CD4-positive, alpha-beta T cell treated with Interleukin-10 for 1 hour (primary cell): ENCODE measurements at places on chromosomes 3 and 15.

- no peak for DNase-seq
Observed at GRCh38 chr15:49282366-49282765, 112.3 kb downstream of the GALK2 start.

DNA sequence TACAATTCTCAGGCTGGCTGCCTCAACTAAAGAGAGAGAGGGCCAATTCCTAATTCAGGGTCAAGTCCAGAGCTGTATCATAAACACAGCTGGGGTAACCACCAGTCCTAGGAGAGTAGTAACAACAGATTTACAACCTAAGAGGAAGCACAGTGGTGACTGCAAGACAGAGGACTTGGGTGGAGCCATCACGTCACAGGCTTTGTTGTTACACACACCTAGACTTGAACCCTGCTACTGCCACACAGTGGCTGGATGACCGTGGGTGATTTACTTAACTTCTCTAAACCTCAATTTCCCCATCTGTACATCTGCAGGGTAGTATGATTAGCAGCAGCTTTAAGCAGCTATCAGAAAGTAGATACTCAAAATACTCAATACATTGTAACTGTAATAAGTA lies 78.6 kb downstream of the MYLK start:
- no peak for DNase-seq

DNA sequence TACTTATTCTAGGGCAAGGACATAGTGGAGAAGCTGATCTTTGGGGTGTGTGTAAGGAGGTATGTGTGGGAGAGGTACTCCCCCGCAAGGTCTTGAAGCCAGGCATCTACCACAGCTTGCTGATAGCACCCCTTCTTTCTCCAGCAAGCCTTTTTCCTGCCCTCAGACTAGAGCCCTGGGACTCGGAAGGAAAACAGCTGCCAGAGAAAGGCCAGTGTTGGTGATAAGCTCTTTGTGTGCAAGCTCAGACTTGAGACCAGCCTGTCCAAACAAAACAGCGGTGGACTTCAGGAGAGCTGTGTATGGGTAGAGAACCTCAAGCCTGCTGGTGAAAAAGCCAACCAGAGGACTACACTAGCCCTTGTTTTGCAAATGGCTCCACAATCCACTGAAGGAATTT lies 1028.6 kb downstream of the MCTP2 start:
- no peak for DNase-seq

- peak; percentile 89 for DNase-seq
Observed at GRCh38 chr3:152298393-152299248, 29.9 kb downstream of the MBNL1 start.

GRCh38 chr3:167521006-167521355 lies 47.1 kb upstream of the SERPINI2 start:
- DNase-seq: peak; percentile 1

DNA sequence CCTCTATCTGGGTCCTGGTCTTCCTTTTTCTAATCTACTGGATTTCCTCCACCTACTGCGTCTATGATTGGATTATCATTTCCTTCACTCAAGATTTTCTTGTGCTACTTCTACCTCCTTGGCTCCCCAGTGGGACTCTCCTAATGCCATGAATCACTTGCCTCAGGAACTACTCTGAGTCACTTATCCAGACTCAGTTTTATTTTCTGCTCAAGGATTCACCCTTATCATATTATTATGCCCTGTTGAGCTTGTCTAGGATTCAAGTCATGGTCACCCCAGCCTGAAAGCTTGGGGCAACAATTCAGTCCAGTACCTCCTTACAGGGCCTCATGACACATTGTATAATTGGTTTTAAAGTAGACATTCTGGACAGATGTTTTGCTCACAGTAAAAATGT lies 968.1 kb downstream of the ROBO1 start:
- no peak for DNase-seq

- DNase-seq: no peak
Observed at GRCh38 chr3:65828706-65829105, 210.0 kb downstream of the MAGI1 start.
